Fibroblast of skin of back (primary cell): ENCODE measurements at places on chromosomes 11 and 22.
A peak's percentile ranks its signal among the peaks of the same experiment; 100 is the strongest.

DNA sequence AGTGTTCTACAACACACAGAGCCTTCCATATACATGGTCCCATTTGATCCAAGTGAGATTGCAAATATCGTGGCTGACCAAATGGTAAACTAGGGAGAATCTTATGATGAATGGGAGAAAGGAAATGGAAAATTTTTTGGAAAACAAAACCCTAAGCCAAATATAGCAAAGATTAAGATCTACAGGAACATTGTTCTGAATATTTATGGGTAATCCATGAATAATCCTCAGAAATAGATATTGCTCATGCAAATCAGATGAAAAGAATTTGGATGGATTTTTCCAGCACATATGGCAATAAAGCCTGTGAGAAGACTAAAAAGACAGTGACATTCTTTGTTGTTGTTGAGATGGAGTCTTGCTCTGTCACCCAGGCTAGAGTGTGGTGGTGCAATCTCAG lies 21.7 kb upstream of the PRDM10 start:
- peak; percentile 83 for DNase-seq

- no peak for DNase-seq
Measured at GRCh38 chr11:78808923-78809322, 234.3 kb upstream of the NARS2 start.

- DNase-seq, result no peak
Measured at GRCh38 chr11:9692691-9693090, 28.8 kb downstream of the SWAP70 start.

- DNase-seq, result peak; percentile 93
Measured at GRCh38 chr22:38881464-38881871, 9.5 kb upstream of the CBX6 start.

- peak; percentile 34 for DNase-seq
Measured at GRCh38 chr11:66725647-66726046, 3.4 kb downstream of the SPTBN2 start.

- no peak for DNase-seq
Measured at GRCh38 chr11:64339754-64340408, at the start of gene CCDC88B. CCDC88B (plus strand) TSS chr11:64340204; CDS start chr11:64340267, 63 bp downstream.

DNA sequence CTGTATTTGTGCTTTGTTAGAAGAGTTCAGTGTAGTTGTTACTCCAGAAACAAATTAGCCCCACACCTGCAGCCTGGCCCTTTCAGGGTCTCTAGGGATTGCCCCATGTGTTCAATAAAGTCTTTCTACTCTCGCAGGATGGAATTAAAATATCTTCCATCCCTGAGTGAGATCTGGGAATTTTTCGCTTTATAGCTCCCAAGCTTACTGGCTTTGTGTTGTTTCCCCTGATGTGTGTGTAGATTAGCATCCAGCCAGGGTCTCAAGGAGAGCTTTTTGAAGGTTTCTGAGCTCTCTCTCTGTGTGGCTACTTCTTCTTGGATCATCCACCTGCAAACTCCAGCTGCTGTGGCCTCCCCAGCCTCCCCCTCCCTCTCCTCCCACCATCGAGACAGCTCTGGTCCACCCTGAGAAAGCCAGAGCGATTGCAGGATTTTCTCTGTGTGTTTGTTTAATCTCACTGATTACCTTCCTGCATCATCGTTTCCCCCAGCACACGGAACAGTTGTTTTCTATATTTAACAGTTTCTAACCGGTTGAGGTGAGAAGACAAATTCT lies 553.5 kb downstream of the TBC1D22A start:
- DNase-seq, result no peak

DNA sequence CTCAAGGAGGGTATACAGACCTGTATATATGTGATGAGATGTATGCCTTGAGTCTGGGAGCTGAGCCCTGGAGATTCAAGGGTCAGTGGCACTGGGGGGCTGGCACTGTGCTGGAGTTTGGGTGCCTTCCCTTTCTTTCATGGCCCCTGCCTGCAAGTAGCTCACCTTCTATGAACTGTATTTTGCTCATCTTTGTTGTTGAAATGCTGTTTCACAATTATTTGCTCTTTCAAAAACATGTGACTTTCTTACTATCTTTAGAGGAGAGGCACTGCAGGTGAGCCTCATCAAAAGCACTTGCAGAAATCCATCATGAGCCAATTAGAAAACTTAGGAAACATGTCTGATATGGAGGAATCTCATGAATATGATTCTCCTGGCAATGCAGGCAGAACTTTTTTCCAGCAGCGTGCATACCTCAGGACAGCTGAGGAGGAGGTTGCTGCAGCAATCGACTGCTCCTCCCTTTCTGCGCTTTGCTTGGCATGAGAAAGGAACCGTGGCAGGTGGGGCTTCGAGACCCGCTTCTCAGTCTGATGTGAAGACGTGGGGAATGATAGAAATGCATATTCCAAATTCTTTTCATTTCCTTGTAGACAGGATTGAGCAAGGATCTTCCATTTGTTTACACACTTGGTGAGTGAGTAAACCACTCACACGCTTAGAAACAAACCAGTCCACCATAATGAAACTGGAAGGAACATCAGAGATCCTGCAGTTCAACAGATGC lies 178.4 kb upstream of the E2F8 start:
- peak; percentile 52 for DNase-seq

- peak; percentile 56 for DNase-seq
Measured at GRCh38 chr11:67584205-67584880, 731 bp downstream of the GSTP1 start.

DNA sequence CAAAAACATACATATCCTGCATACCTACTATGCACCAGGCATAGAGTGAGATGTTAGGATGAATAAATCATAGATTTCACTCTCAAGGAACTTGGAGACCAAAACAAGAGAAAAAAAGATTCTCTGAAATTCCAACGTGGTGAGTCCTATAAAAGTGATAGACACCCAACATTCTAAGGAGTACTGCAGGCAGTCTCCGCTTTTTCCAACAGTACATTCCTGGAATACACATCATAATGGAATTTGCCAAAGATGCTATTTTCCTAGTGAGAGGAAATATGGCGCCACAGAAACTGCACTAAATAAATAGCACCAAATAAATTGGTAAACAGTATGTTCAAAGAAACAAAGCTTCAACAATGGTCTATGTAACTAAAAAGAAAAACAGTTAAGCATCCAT lies 6.0 kb downstream of the TMEM123 start:
- peak; percentile 94 for DNase-seq

- no peak for DNase-seq
Measured at GRCh38 chr11:98589967-98590366, 430.8 kb upstream of the CNTN5 start.

GRCh38 chr11:67355023-67355793 lies 1.9 kb upstream of the POLD4 start:
- DNase-seq, result no peak

DNA sequence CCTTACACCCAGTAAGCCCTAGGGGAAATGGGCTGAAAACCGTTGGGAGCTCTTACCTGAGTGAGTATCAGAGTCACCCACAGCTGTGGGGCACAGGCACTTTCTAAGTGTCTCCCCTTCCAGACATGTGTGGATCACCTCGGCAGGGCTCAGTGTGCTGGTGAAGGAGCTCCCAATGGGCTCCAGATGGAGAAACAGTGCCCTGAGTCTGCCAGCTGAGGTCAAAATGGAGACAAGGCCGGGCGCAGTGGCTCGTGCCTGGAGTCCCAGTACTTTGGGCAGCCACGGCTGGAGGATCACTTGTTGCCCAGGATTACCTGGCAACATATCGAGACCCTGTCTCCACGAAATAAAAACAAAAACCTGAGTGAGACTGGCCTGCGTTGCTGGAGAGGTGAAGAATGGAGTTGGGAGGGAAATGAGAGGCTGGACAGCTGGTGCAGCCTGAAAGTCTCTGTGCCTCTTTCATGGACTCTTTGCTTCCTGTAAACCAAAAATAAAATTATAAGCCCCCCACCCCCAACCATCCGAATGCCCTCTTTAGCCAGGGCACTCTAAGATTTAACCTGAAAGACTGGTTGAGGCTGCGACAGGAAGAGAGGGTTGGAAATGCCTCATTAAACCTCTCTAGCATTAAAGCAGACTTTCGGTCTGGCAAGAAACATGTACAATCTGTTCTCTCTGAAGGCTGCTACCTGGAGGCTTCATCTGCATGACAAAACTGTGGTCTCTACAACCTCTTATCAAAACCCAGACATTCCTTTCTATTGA lies 111.8 kb downstream of the SNX19 start:
- no peak for DNase-seq

- DNase-seq, result peak; percentile 51
Measured at GRCh38 chr22:42080287-42080686, 787 bp downstream of the SMDT1 start.

GRCh38 chr11:18657673-18658072 lies 23.5 kb upstream of the SPTY2D1 start:
- no peak for DNase-seq

DNA sequence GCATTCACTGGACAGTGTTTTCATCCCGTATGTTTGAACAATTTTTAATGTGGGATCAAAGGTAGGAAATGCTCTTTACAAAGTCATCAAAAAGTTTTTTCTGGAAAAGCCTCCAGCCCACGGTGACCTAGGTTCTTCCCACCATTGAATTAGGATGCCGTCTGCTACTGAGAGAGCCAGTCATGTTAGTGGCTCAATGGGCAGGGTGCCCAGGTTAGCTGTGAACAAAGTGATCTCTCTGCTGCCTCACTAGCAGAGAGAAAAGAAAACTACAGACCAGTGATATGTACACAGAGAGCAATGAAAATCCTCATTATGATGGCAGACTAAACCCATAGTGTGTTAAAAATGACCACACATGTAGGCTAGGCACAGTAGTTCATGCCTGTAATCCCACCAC lies 32.4 kb downstream of the KCNQ1 start:
- DNase-seq, result no peak

GRCh38 chr22:36028646-36029405 lies at the start of gene RBFOX2:
RBFOX2 (minus strand) TSS chr22:36028824; CDS start chr22:36028425, 399 bp downstream.
- peak; percentile 98 for DNase-seq

GRCh38 chr22:20114506-20115475 lies 1.1 kb upstream of the RANBP1 start:
- DNase-seq, result no peak

- peak; percentile 23 for DNase-seq
Measured at GRCh38 chr11:44016546-44017442, 31.0 kb upstream of the ACCSL start.

DNA sequence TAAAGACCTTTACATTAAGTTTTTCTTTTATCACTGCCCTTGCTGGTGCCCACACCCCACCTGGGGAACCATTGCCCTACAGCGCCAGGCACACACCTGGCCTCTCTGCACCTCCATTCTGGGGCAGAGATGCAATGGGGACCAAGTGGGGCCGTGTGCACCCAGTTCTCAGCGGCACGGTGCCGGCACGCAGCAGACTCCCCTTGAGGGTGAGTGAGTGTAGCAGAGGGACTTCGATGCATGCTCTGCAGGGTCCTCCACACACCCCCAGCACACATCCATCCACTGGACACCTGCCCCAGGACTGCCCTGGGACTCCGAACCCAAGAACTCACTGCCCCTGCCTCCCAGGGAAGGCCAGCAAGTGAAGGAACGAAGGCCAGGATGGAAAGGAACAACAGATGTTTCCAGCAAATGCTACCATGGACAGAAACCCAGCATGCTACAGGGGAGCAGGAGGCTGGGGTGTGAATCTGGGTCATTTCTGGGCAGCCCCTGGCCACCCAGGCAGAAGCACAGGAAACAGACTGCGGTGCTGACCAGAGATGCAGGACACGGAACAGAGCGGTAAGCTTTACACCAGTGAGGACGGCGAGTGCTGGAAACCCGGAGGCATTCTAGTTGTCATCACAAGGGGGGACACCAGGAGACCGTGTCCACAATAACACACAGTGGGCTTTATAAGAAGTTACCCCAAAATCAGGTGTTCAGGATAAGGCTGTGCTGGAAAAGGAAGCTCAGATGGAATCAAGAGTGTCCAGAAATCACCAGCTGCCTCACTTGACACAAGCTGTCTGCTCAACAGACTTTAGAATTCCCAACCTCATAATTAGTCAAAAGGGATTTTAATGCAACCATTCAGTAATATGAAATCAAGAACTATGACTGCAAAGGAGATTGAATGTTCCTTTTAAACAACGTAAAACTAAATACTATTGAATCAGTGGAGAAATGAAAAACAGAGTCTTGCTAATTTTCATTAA lies 32.7 kb upstream of the MOB2 start:
- no peak for DNase-seq

- DNase-seq, result peak; percentile 36
Measured at GRCh38 chr22:20111045-20111688, 4.7 kb upstream of the RANBP1 start.

DNA sequence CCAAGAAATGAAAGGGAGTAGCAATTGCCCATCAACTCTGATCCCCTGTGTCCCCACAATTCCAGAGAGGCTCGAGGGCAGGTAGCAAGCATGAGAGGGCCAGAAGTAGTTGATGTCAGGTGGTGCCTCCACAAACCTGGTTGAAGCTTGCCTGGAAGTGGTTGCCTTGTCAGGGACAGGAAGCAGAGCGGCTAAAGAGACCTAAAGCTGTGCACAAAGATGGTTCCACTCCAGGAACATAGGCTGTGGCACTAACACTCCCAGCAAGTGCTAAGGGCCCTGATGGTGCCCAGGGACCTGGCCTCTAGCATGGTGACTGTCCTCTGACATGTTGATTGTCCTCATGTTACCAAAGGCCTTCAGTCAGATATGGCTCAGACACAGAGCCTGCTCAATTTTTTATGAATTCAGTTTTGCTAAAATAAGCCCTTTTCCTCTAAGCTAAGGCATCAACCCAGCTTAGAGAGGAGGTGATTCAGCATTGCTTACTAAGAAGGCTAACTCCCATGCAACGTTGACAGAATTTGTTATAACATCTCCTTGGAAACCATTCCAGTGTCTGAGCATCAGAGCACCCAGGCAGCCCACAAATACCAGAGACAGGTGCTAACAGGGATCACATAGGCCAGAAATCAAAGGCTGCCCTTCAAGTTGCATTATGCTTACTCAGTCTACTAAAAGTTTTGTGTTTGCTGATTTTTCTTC lies 196.3 kb upstream of the ARHGAP20 start:
- DNase-seq, result peak; percentile 60

GRCh38 chr22:20235389-20235991 lies 32.6 kb downstream of the RTN4R start:
- DNase-seq, result no peak

DNA sequence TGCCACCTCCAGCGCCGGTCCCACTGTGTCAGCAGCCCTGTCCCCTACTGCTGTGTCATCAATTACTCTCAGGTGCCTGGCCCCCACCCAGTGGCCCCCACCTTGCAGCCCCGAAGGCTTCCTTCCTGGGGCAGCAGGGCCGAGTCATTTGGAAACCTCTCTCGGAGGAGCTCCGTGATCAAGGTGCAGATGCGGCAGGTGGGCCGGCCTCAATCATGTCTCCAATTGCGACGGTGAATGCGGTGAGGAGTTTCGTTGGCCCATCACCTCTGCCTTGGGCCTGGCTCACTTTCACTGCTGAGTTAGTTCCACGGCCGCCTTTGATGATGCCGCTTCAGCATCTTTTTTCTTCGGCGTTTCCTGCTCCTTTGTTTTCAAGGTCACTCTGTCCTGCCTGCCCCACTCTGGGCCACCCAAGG lies 11.3 kb upstream of the CXCR5 start:
- DNase-seq, result no peak

DNA sequence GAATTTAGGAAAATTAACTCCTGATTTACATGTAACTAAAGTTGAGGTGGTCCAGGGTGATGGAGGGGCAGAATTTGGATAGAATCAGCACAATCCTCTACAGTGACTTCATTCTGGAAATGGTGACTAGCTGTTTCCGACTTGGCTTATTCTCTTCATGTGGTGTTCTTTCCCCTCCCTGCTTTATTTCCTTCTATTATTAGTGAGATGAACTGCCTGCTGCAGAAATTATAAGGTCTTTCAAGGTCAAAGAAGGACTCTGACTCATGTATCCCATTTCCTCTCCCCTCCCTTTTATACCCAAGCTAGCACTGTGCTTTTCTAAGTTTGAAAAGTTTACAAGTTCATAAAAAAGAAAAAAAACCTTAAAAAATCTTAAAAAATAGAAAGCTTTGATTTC lies 12.2 kb upstream of the MRPL17 start:
- peak; percentile 58 for DNase-seq

- no peak for DNase-seq
Measured at GRCh38 chr11:255816-256215, 19.0 kb downstream of the PSMD13 start.
